ENCODE measurements at places on chromosomes 5 and 9. TPM values are rescaled to one million over a fixed set of nuclear protein-coding genes. Genes with fewer than 3 reads are reported as not detected.

GRCh38 chr5:155089643-155090042 lies 76.1 kb downstream of the KIF4B start:
- H3K4me3 ChIP-seq = no peak overlapping the region
- no peak overlapping the region for H3K27ac ChIP-seq
- H3K36me3 ChIP-seq = no peaks in the 10 kb centered on the region
- DNase-seq = no peak

DNA sequence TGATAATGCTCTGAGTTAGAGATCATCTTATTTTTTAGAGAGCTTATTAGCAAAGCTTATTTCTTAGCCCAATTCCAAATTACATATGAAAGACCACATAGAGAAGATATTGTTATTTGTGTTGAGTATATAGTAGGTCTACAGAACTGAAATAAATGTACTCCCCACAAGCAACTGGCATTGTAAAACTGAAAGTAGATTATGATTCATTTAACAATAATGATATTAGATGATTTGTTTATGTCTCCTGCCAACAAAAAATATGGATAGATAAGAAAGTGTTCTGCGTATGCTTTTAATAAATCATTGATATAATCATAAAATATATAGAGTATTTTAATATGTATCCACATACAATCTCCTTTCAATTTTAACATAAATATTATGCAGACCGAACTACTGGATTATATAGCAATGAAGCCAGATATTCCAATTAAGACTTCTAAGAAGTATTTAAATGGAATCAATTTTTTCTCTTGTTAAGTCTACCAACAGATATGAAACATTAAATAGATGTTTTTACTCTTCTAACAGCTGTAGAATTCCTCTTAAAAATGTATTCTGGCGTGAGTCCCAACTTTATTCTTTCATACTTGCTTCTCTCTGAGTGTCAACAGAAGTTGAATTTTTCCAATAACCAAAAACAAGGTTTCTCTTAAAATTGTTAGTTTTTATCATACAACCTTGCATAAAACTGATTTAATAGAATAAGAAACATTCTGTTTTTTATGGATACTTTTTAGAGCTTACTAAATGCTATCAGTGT lies 15.6 kb upstream of the DAB2 start:
- no peaks in the 10 kb centered on the region for H3K36me3 ChIP-seq
- no peak overlapping the region for H3K4me3 ChIP-seq
- no peak overlapping the region for H3K27ac ChIP-seq
- H3K4me1 ChIP-seq = no peaks in the 10 kb centered on the region

GRCh38 chr5:144368556-144368955 lies 197.9 kb downstream of the KCTD16 start:
- H3K27ac ChIP-seq = no peak overlapping the region
- no peak overlapping the region for H3K4me3 ChIP-seq
- no peaks in the 10 kb centered on the region for H3K36me3 ChIP-seq
- DNase-seq = peak; percentile 17
- no peaks in the 10 kb centered on the region for H3K27me3 ChIP-seq

Gene MPDZ
- 31.0 TPM for total RNA-seq

DNA sequence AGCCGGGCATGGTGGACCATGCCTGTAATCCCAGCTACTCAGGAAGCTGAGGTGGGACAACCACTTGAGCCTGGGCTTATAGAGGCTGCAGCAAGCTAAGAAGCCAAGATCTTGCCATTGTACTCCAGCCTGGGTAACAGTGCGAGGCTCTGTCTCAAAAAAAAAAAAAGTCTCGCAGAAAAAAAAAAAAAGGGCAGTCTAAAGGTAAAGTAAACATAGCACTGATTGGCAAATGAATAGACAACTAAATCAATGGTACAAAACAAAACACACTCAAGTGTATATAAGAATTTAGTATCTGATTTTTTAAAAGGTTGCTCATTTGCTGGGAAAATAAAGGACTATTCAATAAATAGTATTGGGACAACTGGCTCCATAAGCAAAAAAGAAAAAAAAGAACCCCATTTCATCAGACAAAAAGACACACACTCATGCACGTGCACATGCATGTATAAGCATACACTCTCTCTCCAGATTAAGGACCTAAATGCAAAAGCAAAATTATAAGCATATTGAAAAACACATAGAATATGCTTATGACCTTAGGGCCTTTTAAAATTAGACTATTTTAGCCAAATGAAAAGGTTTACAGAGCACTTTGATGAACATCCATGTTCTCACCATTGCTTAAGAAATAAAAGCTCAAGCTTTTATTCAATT lies 5.7 kb downstream of the IL6ST start:
- no peak overlapping the region for H3K27ac ChIP-seq
- H3K27me3 ChIP-seq = no peaks in the 10 kb centered on the region
- peaks cover 15% of the 10 kb centered on the region for H3K4me1 ChIP-seq
- DNase-seq = no peak
- no peaks in the 10 kb centered on the region for H3K36me3 ChIP-seq

DNA sequence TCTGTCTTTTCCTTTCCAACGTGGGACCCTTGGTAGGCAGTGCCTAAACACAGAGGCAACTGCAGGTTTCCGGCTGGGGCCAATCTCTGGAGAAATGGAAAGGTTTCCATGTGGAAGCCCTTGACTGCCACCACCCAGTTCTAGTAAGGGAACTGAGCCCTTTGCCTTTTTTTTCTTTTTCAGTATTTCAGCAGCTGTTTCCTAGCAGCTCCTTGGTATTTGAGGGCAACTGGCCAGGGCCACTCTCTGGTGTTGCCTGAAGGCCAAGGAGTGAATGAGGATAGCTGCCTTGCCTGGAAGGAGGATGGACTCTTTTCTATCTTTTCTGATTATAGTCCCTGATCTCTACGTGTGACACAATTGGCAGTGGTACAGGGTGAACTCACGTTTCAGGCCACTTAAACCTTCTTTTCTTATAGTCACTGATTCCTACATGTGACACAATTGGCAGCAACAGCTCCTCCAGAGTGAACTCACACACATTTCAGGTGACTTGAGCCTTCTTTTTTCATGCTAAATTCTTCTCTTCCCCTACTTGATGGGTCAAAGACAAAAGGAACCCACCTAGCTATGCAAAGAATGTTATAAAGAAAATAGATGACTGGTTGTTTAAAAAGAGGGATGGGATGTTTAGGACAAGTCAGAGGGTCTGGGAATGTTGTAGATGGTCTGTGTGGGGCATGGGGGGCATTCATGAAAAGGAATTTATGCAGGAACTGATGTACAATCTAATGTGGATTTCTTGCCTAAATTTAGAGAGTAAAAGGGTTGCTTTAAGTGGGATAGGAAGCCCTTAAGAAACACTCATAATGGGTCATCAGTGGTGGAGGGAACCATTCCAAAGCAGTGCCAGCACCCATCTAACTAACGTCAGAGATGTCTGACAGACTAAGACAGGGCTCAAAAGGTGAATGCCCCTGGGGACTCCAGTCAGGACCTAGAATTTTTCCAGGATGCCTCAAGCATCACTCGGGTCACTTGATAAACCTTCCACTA lies 190.1 kb downstream of the TMEM232 start:
- no peak overlapping the region for H3K4me3 ChIP-seq
- peaks cover 4% of the 10 kb centered on the region for H3K4me1 ChIP-seq
- no peak overlapping the region for H3K27ac ChIP-seq
- no peaks in the 10 kb centered on the region for H3K36me3 ChIP-seq
- no peaks in the 10 kb centered on the region for H3K27me3 ChIP-seq

- H3K4me3 ChIP-seq = peak overlapping the region; percentile 100
- no peaks in the 10 kb centered on the region for H3K36me3 ChIP-seq
- peaks cover 18% of the 10 kb centered on the region for H3K4me1 ChIP-seq
- peak; percentile 46 for DNase-seq
Observed at GRCh38 chr9:5630081-5630507, 1.2 kb downstream of the RIC1 start.

Gene PCDHGB1
- 1.5 TPM for total RNA-seq

DNA sequence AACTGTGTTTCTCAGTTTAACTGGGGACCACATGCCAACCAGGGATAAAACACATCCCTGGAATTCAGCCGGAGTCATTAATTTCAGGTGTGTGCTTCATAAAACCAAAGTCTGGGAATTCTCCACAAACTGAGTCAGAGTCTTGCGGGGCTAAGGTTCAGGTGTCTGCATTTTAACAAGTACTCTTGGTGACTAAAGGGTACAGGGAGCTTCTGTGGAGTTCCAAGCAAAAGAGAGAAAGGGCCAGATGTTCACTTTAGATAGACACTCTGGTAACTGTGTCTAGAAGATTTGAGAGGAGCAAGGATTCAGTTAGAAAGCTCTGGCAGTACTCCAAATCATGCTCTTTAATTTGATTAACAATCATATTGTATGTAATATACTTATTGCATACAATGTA lies 4.0 kb downstream of the NADK2 start:
- DNase-seq = no peak
- peaks cover 16% of the 10 kb centered on the region for H3K4me1 ChIP-seq
- no peak overlapping the region for H3K4me3 ChIP-seq
- H3K27ac ChIP-seq = no peak overlapping the region
- H3K27me3 ChIP-seq = no peaks in the 10 kb centered on the region

DNA sequence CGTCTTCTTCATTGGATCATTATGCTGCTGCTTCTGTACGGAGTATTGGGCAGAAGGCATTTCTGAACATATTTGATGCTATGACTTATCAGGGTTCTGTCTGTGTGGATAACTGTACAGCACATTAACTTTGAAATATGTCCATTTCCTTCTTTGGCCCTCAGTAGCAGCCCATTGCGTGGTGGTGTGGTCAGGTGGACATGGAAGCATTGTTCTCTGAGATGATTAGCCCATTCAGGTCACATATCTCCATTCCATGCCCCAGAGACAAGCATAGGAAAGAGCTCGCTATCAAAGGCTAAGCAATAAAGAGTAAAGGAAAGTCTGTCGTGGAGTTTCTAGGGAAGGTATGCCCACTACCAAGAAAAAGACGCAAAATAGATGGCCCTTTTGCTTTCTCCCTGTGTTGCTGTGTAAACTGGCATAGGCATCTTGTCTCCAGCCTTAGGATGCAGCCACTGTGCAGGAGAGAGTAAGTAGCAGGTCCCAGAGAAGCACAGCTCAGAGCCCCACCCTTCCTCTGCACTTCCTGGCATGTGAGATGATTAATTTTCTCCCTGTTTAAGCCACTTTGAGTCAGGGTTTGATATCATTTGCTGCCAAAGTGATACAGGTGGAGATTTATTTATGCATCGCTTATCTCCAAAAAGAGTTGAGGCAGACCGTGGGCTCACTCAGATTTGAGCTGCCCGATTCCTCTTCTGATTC lies 221.9 kb downstream of the PDZD2 start:
- no peak overlapping the region for H3K27ac ChIP-seq
- H3K27me3 ChIP-seq = no peaks in the 10 kb centered on the region

Gene PIP5K1B
- 1.3 TPM for total RNA-seq

GRCh38 chr5:59035681-59036080 lies 452.8 kb downstream of the RAB3C start:
- no peak overlapping the region for H3K4me3 ChIP-seq
- no peaks in the 10 kb centered on the region for H3K36me3 ChIP-seq
- no peak for DNase-seq
- peaks cover 15% of the 10 kb centered on the region for H3K4me1 ChIP-seq
- H3K27ac ChIP-seq = peak overlapping the region; percentile 28

- H3K27me3 ChIP-seq = peaks cover 7% of the 10 kb centered on the region
- no peaks in the 10 kb centered on the region for H3K36me3 ChIP-seq
- no peak overlapping the region for H3K27ac ChIP-seq
- no peaks in the 10 kb centered on the region for H3K4me1 ChIP-seq
- no peak for DNase-seq
Observed at GRCh38 chr5:149953436-149954121, 7.0 kb upstream of the SLC26A2 start.

Gene DBH
- total RNA-seq = not detected

Gene CCDC171
- 2.0 TPM for total RNA-seq

DNA sequence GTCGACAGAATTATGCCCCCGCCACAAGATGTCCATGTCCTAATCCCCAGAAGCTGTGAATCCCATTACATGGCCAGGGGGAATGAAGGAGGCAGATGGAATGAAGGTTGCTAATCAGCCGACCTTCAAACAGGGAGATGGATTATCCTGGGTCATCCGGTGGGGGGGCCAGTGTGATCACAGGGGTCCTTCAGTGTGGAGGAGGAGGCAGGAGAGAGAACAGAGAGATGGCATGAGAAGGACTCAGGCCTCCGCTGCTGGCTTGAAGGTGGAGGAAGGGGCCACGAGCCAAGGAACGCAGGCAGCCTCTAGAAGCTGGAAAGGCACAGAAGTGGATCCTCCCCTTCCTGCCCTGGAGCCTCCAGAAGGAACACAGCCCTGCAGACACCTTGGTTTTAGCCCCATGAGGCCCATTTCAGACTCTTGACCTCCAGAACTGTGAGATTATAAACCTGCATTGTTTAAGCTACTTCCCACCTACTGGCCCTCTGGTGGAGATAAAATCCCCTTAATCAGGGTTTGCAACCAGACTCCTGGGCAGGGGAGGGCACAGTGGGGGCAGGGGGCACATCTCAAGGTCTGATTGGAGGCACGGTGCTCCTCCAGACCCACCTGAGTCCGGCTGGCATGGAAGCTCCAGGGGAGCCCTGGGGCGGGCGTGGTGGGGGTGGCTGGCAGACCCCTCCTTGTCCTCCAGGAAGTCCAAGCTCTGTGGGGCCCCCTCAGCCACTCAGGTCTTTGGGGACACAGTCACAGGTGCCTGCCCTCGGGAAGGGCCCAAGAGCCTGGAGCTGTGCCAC lies 13.8 kb downstream of the PTGES2 start:
- H3K4me3 ChIP-seq = no peak overlapping the region
- peaks cover 3% of the 10 kb centered on the region for H3K36me3 ChIP-seq
- H3K27ac ChIP-seq = no peak overlapping the region
- no peak for DNase-seq
- H3K4me1 ChIP-seq = peaks cover 3% of the 10 kb centered on the region

DNA sequence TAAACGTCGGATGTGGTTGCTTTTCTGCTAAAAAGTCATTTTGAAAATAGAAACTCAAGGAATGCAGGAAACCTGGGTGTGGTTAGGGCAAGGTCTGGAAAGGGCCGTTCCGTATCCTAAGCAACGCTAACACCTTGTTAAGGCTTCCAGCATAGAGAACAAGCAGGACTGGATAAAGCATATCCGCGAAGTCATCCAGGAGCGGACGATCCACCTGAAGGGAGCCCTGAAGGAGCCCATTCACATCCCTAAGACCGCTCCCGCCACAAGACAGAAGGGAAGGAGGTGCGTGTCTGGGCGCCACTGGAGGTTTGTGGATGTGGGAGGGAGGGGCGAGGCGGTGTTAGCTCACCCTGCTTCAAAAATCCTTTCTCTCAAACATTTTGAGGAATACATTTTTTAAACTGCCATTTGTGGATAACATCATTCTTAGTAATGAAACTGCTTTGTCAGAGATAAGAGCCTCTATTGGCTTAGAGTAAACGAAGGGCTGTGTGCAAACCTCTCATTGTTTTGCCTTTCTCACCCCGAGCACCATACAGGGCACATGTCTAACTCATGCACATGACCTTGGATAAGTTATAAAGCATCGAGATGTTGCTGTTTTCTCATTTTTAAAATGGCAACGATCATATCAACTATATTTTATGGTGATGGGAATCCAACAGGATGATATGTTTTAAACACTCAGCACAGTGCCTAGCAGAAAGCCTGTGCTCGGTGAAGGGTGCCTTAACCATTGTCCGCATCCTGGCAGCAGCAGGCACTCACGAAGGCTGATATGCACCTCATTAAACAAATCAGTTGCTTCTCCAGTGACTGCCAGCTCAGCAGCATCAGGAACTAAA lies 175.7 kb upstream of the OTULINL start:
- H3K4me1 ChIP-seq = peaks cover 53% of the 10 kb centered on the region
- peaks cover 56% of the 10 kb centered on the region for H3K36me3 ChIP-seq
- peak; percentile 64 for DNase-seq
- H3K4me3 ChIP-seq = no peak overlapping the region
- no peaks in the 10 kb centered on the region for H3K27me3 ChIP-seq

Measured in astrocyte (in vitro differentiated cells and primary cell).